ENCODE measurements at places on chromosomes 12 and 14. TPM values are rescaled to one million over a fixed set of nuclear protein-coding genes. Genes with fewer than 3 reads are reported as not detected.

NAA30 gene
- 24.6 TPM for total RNA-seq

TAC3 gene
- not detected for total RNA-seq

KCNH3 gene
- total RNA-seq, result 0.29 TPM

GRCh38 chr12:57883057-57883456 lies 36.5 kb upstream of the CTDSP2 start:
- no peak overlapping the region for H3K4me3 ChIP-seq
- peaks cover 8% of the 10 kb centered on the region for H3K4me1 ChIP-seq
- H3K27me3 ChIP-seq, result no peaks in the 10 kb centered on the region

- no peaks in the 10 kb centered on the region for H3K27me3 ChIP-seq
- no peak overlapping the region for H3K27ac ChIP-seq
- no peaks in the 10 kb centered on the region for H3K36me3 ChIP-seq
- no peak overlapping the region for H3K4me3 ChIP-seq
Observed at GRCh38 chr14:90842726-90843125, 26.5 kb upstream of the TTC7B start.

- H3K36me3 ChIP-seq, result no peaks in the 10 kb centered on the region
- H3K27ac ChIP-seq, result no peak overlapping the region
- no peak overlapping the region for H3K4me3 ChIP-seq
- DNase-seq, result no peak
- no peaks in the 10 kb centered on the region for H3K4me1 ChIP-seq
Observed at GRCh38 chr14:32358781-32359180, 29.7 kb downstream of the AKAP6 start.

DNA sequence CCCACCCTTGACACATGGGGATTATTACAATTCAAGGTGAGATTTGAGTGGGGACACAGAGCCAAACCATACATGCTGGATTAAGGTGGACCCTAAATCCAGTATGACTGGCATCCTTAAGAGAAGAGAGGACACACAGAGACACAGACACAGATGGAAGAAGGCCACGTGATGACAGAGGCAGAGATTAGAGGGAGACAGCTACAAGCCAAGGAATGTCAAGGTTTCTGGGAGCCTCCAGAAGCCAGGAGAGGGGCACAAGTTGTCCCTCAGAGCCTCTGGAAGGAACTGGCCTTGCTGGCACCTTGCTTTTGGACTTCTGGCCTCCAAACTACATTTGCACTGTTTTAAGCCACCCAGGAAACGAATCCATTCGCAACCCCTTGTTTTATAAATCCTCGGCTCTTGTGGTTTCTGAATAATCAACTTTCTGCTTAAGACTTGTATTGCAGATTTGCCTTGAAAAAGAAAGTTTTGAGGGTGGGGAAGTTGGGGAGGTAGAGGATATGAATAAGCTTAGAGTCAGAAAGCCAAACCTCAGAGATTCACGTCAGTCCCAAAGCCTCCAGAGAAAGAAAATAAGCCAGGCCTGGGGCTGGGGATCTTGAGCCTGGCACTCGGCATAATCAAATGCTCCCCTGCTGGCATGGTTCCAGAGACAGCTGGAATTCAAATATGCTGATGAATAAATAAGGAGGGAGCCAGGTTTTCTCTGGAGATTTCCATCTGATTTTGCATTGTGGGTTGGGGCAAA lies 224.2 kb upstream of the PWP1 start:
- no peak overlapping the region for H3K27ac ChIP-seq
- no peaks in the 10 kb centered on the region for H3K4me1 ChIP-seq
- H3K36me3 ChIP-seq, result no peaks in the 10 kb centered on the region

- H3K4me1 ChIP-seq, result no peaks in the 10 kb centered on the region
- no peaks in the 10 kb centered on the region for H3K27me3 ChIP-seq
- no peak for DNase-seq
Observed at GRCh38 chr12:77619425-77619824, 211.3 kb upstream of the NAV3 start.

DNA sequence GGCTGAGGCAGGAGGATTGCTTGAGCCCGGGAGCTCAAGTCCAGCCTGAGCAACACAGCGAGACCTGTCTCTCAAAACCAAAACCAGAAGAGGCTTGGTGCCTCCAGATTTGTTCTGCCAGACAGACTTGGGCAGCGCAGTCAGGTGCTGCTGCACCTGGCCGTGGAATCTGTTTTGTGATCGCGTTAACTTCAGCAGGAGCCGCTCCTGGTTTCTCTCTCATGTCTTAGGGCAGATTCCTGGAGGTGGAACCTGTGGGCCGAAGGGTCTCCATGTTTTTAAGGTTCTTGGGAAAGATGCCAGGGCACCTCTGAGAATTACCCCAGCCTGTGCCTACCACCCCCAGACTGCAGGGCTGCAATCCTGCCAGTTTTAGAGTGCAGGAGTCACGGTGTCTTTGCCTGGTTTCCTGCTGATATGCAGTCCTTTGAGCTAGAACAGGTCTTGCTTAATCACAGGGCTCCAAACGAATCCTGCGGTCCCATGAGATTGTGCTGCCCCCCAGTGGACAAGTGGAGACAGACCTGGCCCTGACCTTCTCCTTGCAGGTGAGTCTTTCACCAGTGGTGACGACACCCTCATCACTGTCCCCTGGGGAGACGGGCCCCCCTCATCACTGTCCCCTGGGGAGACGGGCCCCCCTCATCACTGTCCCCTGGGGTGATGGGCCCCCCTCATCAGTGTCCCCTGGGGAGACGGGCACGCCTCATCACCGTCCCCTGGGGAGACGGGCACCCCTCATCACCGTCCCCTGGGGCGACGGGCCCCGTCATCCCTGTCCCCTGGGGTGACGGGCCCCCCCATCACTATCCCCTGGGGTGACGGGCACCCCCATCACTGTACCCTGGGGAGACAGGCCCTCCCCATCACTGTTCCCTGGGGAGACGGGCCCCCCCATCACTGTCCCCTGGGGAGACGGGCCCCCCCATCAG lies 37.6 kb downstream of the PACS2 start:
- DNase-seq, result peak; percentile 78
- H3K36me3 ChIP-seq, result peaks cover 2% of the 10 kb centered on the region
- peak overlapping the region; percentile 4 for H3K27ac ChIP-seq
- no peaks in the 10 kb centered on the region for H3K27me3 ChIP-seq
- H3K4me3 ChIP-seq, result no peak overlapping the region
